ENCODE measurements at places on chromosomes 7 and 10.

DNA sequence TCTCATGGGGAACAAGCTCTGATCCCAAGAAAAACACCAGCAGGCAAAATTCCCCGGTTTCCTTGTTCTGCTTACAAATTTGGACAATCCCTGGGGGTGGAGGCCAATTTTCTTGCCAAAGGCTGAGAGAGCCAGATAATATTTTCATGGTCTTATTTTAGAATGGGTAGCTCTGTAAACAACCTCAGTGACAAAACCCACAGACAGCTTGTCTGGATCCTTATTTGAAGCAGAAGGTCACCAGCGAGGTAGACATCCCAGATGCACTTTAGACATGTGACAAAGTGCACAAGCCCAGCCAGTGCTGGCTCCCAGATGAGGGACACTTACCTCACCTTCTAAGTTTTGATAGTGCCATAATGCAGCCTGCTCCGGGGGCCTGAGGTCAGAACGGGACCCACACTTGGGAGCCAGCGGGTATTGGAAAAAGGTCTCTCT is 102.6 kb upstream of the DDC start:
- DNase-seq, result no peak

DNA sequence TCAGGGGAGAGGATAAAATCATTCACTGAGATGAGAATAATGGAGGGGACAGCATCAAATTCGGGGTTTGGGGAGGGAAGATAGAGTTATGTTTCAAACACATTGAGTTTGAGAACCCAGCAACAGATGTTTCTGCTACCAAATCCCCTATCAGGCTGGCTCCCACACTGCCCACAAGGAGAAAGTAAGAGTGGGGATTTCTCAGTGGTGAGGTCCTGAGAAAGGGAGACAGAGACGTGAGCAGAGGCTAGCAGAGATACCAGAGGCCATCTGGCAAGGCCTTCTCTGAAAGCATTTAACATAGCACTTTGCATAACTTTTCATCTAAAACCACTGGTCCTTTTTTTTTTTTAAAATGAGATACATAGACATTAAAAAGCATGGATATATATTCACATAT is 7.8 kb upstream of the SLF2 start:
- DNase-seq, result no peak

DNA sequence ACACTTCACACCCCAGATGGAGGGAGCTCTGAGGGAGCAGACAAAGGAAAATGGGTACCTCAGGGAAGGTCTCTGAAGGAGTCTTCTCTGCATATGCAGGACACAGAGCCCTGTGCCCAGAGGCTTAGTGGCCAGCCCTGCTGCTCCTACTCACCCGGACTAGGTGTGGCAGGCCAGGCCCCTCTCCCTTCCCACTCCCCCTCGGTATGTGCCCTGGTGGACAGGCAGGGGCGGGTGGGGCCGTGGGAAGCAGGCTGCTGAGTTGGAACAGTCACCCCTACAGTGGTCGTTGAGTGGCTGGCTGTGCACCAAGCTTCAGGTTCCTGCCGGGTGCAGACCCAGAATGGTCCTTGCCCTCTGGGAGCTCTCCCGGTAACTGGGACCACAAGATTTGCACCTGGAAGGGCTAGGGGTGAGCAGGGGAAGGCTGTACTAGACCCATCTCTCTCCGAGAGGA is 68.6 kb downstream of the ZMIZ1 start:
- DNase-seq, result no peak

- DNase-seq, result no peak
These were observed 12.8 kb downstream of the NRAP start for GRCh38 chr10:113651021-113651420.

GRCh38 chr7:27944643-27945042 is 204.7 kb downstream of the TAX1BP1 start:
- no peak for DNase-seq

DNA sequence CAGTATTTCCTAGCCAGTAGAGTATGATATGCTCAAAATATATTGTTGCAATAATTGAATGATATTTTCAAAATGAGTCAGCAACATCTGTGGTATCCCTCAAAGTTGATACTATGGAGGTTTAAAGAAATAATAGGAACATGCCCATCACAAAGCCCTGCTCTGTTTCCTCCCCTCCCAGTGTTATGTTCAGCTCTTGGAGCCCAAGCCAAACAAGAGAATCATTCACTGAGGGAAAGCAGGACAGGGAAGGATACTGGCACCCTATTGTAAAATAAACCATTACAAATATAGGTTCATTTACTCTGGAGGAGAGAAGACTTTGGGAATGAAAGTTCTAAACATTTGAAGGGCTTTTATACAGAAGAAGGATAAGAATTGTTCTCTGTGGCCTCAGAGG is 37.6 kb downstream of the SORCS3 start:
- DNase-seq, result no peak

GRCh38 chr10:97718178-97718577 is 4.6 kb downstream of the MARVELD1 start:
- no peak for DNase-seq

DNA sequence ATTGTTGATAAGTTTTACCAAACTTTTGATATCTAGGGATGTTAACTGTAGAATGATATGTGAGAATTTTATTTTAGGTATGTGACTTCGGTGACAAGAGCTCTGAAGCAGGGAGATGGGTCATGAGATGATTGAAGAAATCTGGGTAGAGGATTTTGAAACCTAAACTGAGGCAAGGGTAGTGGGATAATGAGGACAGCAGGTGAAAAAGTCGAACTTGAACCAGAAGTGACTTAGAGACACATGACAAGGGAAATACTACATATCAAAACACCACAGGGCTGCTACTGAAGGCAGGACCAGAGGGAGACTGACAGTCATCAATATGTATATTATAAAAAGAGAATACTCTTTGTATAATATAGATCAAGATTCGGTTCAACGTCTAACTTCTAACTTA is 113.2 kb downstream of the WDFY4 start:
- DNase-seq, result no peak

DNA sequence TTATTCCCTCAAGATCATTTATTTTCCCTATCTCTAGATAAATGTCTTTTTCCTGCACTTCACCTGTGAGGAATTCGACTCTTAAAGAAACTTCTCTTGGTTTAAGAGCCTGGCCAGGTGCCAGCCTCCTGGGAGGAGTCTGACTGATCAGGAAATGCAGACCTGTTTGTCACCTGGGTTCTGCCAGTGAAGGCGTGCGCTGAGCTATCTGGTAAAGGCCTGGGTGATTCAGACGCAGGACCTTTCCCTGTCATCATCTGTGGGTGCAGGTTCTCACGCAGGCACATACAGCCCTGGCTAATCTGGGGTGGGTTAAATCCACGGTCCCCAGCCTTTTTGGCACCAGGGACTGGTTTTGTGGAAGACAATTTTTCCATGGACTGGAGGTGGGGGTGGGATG is 65.3 kb upstream of the AQP1 start:
- no peak for DNase-seq

DNA sequence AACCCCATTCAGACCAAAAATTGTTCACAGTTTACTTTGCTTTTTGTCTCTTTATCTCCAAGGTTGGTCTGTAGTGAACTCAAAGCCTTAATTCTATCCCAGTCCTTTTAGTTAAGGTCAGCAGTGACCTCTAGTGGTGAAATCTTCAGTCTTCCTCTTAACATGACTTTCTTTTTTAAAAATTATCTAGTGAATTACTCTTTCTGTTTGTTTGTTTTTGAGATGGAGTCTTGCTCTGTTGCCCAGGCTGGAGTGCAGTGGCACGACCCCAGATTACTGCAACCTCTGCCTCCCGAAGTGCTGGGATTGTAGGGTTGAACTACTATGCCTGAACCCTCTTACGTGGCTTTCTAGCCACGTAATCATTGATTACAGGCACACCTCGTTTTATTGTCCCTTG is 25.0 kb downstream of the ZNF487 start:
- DNase-seq, result peak; percentile 82

GRCh38 chr10:79407811-79408795 is 37.3 kb downstream of the ZCCHC24 start:
- no peak for DNase-seq

DNA sequence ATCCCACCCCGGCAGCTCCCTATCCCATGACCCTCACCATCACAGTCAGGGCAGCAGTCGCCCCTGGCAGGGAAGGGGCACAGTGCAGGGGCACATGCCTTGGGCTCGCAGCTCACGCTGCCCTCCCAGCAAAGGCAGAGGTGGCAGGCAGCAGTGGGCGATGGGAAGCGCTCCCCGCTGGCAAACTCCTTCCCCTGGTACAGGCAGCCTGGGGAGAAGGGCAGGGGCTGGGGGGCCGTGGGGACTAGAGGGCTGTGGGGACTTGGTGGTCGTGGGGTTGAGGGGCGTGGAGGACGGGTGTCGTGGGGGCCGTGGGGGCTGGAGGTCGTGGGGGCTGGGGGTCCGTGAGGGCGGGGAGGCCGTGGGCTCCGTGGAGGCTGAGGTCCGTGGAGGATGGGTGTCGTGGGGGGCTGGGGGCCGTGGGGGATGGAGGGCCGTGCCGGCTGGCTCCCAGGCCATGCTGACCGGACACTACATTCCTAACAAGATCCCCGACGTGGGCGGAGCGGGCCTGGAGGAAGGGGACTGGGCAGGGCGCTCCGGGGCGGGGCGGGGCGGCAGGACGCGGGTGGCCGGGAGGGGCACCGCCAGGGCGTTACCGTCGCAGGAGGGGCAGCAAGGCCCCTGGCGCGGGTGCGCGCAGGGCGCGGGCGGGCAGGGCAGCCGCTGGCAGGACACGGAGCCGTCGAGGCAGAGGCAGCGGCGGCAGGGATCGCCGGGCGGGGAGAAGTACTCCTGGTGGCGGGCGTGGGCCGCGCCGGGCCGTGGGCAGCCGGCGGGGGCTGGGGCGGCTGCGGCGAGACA is 20.0 kb downstream of the KCP start:
- no peak for DNase-seq

- DNase-seq, result no peak
These were observed 252.2 kb downstream of the GALNT17 start for GRCh38 chr7:71384094-71384493.

DNA sequence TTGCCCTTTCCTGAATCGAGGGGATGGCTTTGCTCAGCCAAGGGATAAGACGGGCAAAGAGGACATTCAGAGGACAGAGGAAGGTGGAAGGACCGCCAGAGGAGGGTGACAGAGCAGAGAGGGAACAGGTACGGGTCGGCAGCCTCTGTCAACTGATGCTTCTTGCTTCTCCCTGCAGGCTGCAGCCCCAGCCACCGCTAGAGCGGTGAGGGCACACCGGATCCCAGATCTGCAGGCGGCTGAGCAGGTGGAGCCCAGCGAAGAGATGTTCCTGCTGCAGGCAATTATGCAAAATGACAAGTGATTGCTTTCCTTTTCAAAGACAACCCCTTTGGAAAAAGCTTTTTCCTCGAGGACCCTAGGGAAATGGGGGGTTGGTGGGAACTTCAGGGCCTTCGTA is 181.9 kb upstream of the ANKRD30A start:
- DNase-seq, result no peak

DNA sequence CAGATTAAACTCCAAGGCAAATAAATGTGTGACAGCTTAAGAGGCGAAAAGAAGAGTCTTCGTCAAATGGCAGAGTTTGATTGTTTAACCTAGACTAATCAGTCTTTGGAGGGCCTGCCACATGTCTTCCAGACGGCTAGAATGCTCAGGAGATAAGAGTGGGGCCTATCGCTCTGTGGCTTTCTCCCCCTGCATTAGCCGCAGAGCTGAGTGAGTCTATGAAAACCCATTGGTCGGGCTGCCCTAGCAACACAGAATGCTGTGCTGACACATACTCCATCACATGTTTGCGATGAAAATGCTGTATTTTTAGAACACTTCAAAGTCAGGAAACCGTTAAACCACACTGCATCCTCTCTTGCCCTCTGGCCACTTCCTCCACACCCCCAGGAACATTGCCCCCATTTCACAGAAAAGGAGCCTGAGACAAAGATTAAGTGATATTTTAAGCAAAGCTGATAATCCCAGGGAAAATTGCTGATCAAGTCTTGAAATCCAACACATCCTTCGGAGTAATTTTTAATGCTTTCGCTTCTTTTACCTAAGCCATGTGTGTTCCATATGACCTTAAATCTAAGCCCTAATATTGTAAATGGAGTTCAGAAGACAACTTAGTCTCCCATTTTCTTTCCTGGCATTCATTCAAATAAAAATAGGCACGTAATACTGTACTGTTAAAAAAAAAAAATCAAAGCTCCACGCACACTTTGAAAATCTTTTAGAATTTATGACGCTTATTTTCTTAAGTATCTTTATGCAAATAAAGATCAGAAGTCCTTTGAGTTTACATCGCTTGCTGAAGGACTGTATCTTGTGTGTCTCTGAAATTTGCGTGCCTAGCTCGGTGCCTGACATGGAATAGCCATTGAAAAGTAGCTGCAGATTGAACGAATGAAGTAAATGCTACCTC is 161.2 kb downstream of the CELF2 start:
- no peak for DNase-seq

GRCh38 chr7:31094271-31094670 is 42.2 kb downstream of the ADCYAP1R1 start:
- DNase-seq, result no peak

All from iris pigment epithelial cell (primary cell).